ENCODE measurements at places on chromosomes 11 and 22.

DNA sequence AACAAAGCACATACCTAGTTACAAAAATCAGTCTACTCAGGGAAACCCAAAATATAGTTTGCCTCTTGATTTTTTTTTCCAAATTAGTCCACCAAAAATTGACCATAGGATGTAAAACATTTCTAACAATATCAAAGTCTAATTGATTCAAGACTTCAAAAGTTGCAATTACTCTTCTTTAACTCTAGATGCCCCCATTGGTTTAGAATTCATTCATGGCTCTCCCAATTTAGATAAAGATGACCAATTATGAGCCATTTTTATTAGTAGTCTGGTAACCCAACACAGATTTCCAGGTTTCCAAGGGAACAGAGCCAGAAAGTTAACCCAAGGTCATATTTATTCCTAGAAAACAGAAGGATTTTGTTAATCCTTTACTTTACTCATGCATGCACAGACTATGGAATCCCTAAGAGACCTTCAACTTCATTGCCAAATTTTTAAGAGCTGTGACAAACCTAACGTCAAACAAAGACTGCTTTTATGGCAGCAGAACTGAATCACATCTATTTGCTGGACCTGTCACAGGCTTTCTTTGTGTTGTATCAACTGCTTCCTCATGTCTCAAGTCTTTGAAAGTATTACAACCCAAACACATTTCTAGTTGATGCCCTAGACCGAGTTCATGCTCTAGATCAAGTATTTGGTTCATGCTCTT lies 55.3 kb downstream of the C22orf42 start:
- H3K4me1 ChIP-seq, result no peaks in the 10 kb centered on the region
- H3K27ac ChIP-seq, result no peak overlapping the region
- H3K4me3 ChIP-seq, result no peak overlapping the region
- no peaks in the 10 kb centered on the region for H3K36me3 ChIP-seq

DNA sequence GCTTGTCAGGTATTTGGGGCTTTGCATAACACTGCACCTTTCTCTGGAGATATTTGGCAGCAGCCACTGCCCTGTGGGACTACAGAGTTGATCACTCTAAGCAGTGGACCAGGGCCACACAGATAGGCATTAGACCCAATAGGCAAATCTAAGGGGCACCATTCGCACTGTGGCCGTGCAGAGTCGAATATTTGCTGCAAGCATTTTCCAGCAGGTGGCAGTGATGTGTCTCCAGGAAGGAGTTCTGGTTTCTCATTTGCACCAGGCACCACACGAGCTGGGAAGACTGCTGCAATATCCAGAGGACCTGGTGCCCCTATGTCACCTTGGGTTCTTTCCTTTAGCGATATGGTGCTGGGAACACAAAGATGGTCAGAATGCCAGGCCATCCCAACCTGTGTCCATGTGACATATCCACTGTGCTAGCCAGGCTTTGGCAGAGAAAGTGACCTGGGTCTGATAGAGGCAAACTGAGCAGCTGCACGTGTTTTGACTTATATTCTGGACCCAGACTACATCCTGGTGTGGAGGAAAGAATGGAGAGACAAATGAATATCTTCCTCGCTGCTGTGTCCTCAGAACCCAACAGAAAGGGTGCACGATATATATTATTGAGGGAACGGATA lies 318.7 kb downstream of the BUD13 start:
- H3K4me3 ChIP-seq, result no peak overlapping the region
- no peak overlapping the region for H3K27ac ChIP-seq
- no peaks in the 10 kb centered on the region for H3K36me3 ChIP-seq
- no peaks in the 10 kb centered on the region for H3K4me1 ChIP-seq

GRCh38 chr11:63869683-63870082 lies 30.8 kb downstream of the MARK2 start:
- H3K27ac ChIP-seq, result peak overlapping the region; percentile 75
- peaks cover 10% of the 10 kb centered on the region for H3K36me3 ChIP-seq
- no peaks in the 10 kb centered on the region for H3K27me3 ChIP-seq
- DNase-seq, result peak; percentile 42

DNA sequence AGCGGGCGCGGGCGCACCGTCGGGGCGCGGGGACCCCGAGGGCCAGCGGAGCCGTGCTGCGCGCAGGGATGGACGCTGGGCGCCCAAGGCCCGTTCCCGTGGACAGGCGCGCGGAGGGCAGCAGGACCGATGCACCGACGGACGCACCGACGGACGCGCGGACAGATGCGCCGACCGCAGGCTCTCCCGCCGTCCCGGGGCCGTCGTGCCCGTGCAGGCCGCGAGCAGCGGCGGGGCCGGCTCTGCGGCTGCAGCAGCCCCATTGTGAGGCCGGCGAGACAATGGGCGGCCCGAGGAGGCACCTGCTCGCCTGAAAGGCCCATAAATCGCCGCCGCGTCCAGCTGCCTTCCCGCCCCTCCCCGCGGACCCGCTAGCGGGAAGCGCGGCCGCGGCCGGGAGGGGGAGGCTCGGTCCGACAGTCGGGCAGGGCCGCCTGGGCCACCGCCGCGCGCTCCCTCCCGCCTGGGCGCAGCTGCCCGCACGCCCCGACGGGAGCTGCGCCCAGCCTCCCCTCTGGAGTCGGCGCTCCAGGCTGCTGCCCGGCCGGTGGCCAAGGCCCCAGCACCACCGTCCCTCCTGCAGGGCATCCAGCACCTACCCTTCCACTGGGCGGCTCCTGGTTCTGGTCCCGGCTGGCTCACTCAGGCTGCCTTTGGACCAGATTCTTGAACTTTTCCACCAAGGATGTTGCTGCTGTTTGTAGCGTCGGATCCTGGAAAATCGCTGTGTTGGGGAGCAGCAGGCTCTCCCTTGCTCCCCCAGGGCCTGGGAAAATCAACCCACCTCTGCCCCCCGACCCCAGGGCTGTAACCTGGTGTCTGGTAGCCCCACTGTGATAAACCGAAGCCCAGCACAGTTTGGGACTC lies 15.8 kb downstream of the CDKN1C start:
- H3K27ac ChIP-seq, result no peak overlapping the region
- H3K36me3 ChIP-seq, result no peaks in the 10 kb centered on the region
- DNase-seq, result no peak

DNA sequence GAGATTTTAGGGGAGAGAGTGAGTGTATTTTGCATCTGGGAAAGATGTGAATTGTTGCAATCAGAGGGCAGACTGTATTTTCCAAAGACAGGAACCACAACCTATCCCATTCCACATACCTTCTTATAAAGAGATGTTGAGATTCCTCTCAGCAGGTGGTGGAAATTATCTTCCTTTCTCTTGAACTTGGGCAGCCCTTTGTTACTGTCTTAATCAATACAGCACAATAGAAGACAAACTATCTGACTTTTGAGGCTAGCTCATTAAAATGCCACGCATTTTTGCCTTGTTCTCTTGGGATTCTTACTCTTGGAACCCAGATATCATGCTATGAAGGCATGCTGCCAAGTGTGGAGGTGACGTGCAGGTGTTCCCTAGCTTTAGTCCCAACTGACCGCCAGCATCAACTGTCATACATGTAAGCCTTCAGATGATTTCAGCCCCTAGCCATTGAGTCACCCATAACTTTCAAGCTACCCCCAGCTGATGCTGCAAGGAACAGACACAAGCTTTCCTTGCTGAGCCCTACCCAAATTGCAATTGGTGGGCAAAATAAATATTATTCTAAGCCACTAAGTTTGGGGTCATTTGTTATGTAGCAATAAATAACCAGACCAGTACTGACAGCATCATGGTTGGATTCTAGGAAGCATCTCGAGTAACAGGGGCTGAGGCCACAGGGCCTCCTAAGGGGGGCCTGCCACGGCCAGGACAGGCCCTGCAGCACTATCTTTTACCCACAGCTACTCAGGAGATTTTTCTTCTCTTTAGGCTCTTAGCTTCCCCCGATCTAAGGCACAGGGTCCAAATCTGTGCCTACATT lies 63.0 kb downstream of the RPL27A start:
- H3K36me3 ChIP-seq, result no peaks in the 10 kb centered on the region
- H3K27ac ChIP-seq, result no peak overlapping the region
- H3K4me3 ChIP-seq, result no peak overlapping the region
- peaks cover 3% of the 10 kb centered on the region for H3K27me3 ChIP-seq
- peaks cover 9% of the 10 kb centered on the region for H3K4me1 ChIP-seq
- DNase-seq, result no peak

DNA sequence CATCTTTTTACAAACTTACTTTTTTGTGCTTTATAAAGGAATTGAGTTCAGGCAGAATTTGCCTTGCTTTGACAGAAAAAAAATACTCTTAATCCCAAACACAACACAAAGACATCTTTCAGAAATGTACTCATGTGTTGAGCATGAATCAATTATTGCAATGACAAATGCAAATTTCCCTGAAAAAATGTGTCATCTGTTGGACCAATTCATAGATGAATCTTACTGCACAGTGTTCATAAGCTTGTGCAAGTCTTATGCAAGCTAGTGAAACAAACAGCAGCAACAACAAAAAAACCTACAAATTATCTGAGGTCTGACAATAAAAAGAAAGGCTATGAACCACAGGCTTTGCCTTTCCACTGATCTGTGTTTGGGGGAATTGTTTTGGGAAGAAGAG lies 42.3 kb upstream of the HTATIP2 start:
- H3K4me3 ChIP-seq, result no peak overlapping the region
- no peaks in the 10 kb centered on the region for H3K36me3 ChIP-seq
- no peak for DNase-seq
- peaks cover 5% of the 10 kb centered on the region for H3K27me3 ChIP-seq
- H3K27ac ChIP-seq, result no peak overlapping the region
- no peaks in the 10 kb centered on the region for H3K4me1 ChIP-seq

DNA sequence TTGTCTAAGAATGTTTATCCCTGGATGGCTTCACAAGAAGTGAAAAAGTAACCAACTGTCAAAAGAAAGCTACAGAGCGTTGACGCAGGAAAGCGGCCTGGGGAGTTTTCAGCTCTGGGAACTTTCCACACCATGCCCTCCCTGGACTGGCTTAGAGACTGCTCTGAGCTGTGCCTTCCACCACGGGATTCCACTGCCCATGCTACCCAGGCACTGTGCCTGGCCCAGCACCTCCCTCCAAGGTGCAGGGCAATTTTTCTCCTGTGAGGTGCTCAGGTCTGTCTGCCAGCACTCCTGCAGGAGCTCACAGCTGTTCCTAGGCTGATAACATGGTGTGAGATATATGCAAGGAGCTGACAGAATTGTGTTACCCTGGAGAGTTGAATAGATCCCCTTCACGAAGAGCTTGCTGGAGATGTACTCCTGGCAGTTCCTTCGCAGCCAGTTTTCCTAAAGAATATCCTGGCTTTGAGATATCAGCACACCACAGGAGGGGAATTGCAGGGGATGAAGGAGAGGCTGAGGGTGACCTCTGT lies 258.3 kb upstream of the B3GAT1 start:
- no peak overlapping the region for H3K4me3 ChIP-seq
- peaks cover 11% of the 10 kb centered on the region for H3K27me3 ChIP-seq
- no peak for DNase-seq

- no peaks in the 10 kb centered on the region for H3K27me3 ChIP-seq
- DNase-seq, result no peak
Measured at GRCh38 chr22:46165977-46166376, 15.7 kb downstream of the PPARA start.

- H3K27ac ChIP-seq, result no peak overlapping the region
- H3K36me3 ChIP-seq, result no peaks in the 10 kb centered on the region
- no peak for DNase-seq
- H3K4me3 ChIP-seq, result no peak overlapping the region
Measured at GRCh38 chr11:78374917-78375316, 42.7 kb downstream of the GAB2 start.

DNA sequence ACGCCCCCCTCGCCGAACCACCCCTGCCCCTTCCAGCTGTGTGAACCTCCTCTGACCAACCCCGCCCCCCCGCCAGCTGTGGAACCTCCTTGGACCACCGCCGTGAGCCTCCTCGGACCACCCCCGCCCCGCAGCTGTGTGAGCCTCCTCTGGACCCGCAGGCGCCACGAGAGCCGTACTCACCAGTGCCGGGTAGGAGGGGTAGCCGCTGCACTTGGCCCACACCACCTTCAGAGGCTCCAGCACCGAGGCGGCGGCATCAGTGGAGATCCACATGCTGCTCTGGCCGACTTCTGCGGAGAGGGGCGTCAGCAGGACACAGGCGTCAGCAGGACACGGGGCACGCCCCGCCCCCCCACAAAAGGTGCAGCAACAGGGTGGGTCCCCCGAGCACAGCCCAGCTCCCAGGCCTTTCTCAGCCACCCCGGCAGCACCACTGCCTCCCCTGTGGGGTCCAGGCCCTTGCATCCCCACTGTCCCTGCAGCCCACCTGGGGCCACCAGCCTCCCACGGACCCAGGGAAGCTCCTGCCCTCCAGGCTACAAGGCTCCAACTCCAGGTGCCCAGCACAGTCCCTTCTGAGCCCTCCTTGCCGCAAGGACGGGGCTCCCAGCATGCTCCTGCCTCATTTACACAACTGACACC lies 51.7 kb downstream of the BRD1 start:
- H3K36me3 ChIP-seq, result peaks cover 24% of the 10 kb centered on the region
- peaks cover 12% of the 10 kb centered on the region for H3K4me1 ChIP-seq
- DNase-seq, result no peak
- no peak overlapping the region for H3K4me3 ChIP-seq
- no peaks in the 10 kb centered on the region for H3K27me3 ChIP-seq

All from activated naive CD8-positive, alpha-beta T cell treated with anti-CD3 and anti-CD28 coated beads, Interleukin-2, amount 50 U/mL, for 24 hours (primary cell).